ENCODE measurements at places on chromosomes 7 and 10.

GRCh38 chr10:63929831-63930467 lies 408.7 kb downstream of the REEP3 start:
- DNase-seq = no peak

DNA sequence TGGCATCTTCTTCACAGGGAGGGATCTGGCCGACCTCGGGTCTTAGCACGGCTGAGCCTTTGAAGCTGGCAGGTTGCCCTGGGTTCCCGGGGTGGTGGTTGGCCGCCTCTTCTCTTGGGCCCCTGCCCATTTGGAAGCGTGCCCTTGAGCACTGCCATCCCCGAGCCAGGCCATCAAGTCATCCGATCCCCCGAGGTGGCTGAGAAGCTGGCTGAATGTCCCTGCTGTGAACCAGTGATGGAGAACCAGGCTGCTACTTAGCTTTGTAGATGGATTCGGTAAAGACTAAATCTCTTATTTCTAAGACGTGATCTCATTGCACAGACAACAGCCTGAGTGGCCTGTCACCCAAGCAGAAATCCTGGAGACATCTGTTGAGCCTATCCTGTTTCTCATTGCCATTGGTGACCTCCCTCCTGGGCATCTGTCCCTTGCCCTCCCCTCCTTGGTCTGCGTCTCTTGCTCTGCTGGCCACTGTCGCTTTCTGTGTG lies 74.3 kb downstream of the GRK5 start:
- no peak for DNase-seq

DNA sequence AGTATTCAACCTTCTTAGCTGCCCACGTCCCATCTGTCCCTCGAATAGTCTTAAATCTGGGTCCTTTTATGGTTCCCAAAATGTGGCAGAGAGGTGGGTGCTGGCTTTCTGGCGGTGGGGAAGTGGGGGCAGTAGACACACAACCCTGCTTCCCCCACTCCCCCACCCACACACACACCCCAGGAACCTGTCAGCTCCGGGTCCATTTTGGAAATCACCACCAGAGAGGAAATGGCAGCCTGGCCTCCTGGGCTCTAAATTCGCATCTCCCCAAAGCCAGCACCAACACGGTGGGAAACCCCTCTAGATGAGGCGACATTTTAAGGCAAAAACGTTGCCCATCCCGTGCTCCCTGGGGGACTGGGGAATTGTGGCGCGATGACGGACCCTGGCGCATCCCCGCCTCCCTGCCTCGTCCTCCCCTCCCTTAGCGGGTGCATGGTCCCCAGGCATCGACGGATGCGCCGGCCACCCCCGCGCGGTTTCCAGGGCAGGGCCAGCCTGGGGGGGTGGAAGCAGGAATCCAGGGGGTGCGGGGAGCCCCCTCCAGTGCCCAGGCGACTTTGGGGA lies 702 bp downstream of the TMEM130 start:
- DNase-seq = no peak

- DNase-seq = no peak
These were observed 19.1 kb downstream of the CYCS start for GRCh38 chr7:25105911-25106310.

DNA sequence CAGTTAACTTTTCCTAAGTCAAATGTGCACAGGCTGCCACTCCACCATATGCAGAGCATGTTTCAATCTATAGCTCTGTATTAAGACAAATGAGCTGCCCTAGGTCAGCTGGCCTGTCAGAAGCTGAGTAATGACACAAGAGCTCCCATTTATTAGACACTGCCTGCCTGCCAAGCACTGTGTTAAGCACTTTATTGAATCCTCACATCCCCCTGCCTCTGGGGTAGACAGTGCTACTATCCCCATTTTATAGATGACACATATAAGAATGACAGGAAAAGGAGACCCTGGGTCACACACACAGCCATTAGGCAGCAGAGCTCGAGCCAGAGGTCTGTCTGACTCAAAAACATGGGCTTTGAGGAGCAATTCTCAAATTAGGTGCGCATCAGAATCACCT lies 179.8 kb upstream of the PDE1C start:
- DNase-seq = no peak

DNA sequence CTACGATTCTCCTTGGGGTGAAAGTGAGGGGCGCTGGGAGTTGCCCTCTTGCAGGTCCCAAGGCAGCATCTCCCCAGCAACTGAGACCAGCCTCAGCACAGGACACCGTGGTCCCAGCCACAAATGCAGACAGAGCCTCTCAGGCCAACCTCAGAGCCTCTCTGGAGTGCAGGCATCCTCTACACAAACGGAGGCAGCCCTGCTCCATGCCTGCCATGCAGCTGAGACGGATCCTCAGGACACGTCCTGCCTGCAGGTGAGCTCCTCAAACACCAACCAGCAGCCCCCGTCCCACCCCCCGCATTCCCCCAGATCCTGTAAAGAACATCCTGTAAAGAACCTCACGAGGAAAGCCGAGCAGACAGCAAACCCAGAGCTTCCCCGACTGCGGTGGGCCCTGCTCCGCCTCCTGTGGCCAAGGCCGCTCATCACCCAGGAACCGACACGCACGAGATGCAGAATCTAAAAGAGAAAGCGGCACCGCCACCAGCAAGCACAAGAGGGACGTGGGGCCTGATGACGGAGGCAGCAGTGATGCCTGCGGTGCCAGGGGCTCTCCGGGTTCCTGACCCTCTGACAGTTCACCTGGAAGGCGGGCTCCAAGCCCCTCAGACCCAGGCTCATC lies 186.9 kb downstream of the PTPRN2 start:
- DNase-seq = no peak

- no peak for DNase-seq
These were observed 131.4 kb upstream of the ODAD2 start for GRCh38 chr10:28130267-28130666.

All from activated CD4-positive, alpha-beta T cell treated with anti-CD3 and anti-CD28 coated beads, Interleukin-2, amount 10 ng/mL, durations not matched to agents 24 days and 14 days (primary cell).